ENCODE measurements at places on chromosomes 4 and X.

- peak; percentile 36 for DNase-seq
Observed at GRCh38 chr4:45004847-45005565, 278.6 kb upstream of the GNPDA2 start.

DNA sequence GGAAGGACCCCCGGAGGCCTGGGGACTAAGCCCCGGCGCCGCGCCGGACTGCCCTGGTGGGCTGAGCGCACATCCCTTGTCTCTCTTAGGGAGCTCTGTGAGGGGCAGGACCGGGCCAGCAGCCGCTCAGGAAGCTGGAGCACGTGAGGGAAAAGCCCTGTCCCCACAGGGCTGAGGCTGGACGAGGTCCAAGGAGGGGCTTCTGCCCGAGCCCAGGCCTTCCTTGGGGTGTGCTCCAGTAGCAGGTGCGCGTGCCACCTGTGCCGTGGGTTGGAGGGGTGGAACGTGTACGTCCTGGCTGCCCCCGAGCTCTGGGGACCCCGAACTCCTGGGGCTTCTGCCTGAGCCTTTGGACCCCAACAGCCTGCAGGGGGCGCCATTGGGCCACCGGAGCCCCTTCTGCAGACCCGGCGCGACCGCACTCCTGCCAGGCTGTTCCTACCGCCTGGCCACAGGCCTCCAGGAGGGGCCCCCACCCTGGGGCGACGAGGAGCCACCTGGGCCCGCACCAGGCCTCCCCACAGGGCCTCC, 27.2 kb downstream of the TACC3 start:
- DNase-seq = peak; percentile 75

GRCh38 chr4:81921751-81922159, 450.0 kb upstream of the RASGEF1B start:
- DNase-seq = no peak

DNA sequence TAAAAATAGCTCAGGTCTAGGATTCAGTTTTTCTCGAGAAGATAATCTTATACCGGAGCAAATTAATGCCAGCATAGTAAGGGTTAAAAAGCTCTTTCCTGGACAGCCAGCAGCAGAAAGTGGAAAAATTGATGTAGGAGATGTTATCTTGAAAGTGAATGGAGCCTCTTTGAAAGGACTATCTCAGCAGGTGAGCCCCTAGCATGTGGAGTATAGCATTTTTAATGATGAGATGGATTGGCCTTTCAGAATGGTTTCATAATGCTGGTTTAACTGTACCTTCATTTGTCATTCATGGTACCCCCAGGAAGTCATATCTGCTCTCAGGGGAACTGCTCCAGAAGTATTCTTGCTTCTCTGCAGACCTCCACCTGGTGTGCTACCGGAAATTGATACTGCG, 79.4 kb downstream of the SLC10A6 start:
- no peak for DNase-seq

- DNase-seq = no peak
Observed at GRCh38 chr4:174241162-174241561, 42.3 kb downstream of the FBXO8 start.

- DNase-seq = no peak
Observed at GRCh38 chr4:123941306-123941705, 544.7 kb downstream of the SPRY1 start.

DNA sequence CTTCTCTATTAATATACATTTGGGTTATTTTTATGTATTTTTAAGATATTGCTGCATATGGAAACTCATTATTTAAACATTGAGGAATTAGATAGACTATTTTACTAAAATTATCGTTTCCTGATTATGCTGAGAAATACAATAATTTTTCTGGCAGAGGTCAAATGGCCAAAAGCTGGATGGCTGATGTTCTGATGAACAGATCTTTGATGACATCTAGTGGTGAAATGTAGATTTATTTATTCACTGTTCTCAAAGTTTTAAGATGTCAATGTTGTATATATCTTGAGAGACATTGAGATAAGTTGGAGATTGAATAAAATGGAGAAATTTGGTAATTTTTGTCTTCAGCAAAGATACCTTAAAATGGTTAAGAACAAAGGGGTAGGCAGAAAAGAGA, 96.2 kb downstream of the UGT8 start:
- DNase-seq = peak; percentile 51

DNA sequence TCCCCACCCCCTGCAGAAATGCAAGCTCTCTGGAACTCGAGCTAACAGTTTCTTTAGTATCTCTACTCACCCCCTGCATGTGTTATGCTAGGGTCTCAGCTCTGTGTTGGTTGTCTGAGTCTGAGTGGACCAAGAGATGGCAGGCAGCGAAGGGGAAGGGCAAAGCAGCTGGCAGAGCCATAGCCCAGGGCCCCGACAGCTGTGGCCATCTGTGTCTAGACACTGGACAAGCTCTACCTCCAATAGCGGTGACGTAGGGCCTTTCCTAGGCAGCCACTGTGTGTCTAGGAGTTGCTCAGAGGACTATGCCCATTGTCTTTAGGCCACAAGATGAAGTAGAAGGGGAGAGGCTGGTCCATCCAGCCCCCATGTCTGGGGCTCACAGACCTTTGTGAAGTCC, 79.2 kb downstream of the EFNB1 start:
- DNase-seq = no peak

DNA sequence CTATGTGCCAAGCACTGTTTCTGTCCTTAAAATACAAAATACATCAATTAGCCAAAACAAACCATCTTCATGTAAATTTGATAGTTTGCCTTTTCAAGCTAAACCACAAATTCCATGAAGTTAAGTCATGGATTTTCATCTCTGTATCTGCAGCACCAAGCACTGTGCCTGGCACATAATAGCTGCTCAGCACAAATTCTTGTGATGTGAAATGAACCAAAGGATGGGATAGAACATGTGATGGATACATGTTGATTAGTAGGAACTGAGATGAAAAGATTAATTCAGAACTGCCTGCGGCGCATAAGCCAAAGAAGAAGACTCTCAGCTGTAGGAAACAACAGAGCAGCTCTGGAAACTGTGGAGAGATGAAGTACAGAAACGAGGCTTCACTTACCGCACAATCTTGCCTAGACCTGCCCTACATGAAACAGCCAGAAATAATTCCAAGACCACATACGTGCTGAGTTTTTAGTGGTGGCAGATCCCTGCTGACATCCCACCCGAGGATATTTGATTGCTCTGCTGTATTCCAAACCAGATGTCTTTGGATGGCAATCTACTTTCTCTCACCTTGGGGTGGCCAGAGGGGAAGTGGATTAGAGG, 40.9 kb upstream of the DCLK2 start:
- no peak for DNase-seq

DNA sequence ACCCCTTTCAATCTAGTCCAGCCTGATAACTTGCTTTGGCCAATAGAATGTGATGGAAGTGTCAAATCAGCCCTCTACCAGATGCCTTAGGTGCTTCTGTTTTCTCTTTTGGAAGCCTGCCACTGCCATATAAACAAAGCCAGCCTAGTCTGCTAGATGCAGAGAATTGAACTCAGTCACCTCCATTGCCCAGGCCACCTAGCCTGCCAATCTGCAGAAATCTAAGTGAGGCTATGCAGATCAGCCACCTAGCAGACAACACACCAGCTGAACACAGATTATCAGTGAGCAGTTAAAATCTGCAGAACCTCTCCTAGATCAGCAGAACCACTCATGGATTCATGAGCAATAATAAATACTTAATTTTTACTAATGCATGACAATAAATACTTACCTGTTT, 1108.2 kb downstream of the PCDH18 start:
- no peak for DNase-seq

GRCh38 chrX:145002771-145003170, 244.5 kb upstream of the SPANXN1 start:
- DNase-seq = no peak

DNA sequence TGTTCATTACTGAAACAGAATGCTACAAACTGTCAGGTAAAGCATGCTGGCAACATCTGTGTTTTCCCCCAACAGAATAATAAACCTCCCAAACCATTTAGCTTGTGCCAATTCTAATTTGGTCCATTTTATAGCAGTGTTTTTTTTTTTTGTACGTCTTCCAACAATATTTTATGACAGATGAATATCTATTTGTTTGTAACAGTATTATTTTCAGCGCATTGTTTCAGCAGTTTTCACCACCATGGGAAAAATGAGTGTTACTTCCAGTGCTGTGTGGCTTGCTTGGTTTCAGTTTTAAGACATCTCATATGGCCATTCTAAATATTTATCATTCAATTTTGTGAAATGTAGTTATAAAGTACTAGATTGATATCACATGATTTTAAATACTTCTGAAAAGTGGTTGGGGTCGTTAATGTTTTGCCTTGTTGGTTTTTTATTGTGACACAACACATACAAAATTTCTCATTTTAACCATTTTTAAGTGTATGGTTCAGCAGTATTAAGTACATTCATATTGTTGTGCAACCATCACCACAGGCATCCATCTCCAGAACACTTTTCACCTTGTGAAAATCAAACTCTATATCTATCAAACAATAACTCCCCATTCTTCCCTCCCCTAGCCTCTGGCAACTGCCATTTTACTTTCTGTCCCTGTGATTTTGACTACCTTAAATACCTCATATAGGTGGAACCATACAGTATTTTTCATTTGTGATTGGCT, 25.6 kb upstream of the TBC1D19 start:
- no peak for DNase-seq

- DNase-seq = no peak
Observed at GRCh38 chr4:121344098-121344497, 36.7 kb downstream of the QRFPR start.

DNA sequence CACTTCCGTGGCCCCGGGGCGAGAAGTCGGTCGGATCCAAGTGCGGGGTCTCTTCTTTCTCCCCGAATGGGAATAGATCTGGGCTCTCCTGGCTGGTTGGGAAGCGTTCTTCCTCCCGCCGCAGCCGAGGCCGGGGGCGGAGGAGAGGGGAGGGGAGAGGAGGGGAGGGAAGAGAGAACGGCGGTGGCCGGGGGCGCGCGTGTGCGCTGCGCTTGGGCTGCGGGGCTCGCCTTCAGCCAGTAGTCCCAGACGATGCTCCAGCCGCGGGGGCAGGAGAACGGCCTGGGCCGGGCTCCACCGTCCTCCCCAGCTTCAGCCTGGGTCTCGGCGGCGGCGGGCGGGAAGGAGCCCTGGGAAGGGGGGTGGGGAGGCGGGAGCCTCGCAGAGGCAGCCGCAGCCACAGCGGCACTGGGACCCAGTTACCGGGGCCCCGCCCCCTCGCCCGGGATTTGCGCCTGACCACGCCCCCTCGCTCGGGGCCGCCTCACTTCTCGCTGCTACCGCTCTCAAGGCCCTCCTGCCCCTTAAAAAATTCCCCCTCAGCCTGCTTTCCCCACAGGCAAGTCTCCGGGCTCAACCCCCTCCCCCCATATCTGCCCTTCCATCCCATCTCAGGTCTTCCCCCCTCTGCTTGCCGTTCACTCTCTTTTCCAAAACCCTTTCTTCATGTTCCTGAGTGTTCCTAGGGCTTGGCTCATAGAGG, at the start of gene FGD1:
FGD1 (minus strand) TSS at position 421 of the 703 bp plus-strand sequence. CDS start 802 bp downstream, outside the sequence.
- peak; percentile 7 for DNase-seq

GRCh38 chrX:52934704-52935469, 23.4 kb downstream of the FAM156A start:
- DNase-seq = peak; percentile 87

Measured in kidney capillary endothelial cell (primary cell).